ENCODE measurements at places on chromosomes 1 and 21.

DNA sequence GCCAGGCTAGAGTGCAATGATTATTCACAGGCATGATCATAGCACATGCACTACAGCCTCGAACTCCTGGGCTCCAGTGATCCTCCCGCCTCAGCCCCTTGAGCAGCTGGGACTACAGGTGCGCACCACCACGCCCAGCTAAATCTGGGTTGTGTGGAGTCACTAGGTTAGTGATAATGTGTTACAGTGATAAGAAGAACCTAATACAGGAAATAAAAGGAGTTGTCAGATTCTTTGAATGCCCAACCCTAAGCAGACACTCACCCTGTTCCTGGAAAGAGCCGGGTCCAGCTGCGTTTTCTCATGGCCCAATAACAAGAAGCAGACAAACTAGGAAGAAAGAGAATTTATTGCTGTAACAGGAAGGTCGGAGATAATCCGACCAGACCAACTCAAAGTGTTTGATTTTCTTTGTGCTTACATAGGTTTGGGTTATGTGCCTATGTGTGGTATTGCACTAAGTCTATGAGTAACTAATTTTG is 8.8 kb downstream of the IFNGR2 start:
- no peak for DNase-seq

DNA sequence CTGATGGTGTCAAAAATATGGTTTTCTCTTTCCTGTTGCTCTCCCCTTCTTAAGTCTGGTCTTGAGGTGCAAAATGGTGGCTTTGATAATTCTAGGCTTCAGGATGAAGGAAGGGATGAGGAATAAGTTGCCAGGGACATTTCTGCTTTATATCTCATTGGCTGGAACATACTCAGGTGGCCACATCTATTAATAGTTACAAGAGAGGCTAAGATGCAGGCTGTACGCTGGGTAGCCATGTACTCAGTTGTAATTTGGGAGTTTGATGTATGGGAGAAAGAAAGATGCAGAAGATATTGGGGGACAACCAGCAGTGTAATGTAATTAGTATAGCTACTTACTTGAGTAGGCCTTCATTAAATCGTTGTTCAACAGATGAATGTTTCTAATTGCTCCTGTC is 25.2 kb downstream of the PRKAA2 start:
- no peak for DNase-seq

GRCh38 chr1:67704351-67704750 is 19.4 kb downstream of the GADD45A start:
- DNase-seq = no peak

DNA sequence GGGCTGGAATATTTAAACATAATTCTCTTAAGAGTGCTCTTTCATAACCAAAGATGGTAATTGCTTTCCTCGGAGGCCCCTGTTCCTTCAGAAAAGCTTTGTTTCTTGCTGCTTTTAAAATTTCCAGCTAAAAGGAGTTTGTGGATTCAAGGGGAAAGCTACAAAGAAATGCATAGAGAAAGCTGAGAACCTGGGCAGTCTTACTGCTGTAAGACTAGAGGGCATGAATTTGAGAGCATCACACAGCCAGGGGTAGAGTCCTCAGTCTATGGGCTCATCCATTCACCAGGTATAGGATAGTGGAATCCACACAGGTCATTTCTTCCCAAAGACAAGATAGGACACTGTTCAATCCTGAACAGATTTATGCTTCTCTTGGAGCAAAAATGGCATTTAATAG is 186.3 kb upstream of the PLD5 start:
- DNase-seq = no peak

GRCh38 chr1:54253480-54253879 is 53.5 kb downstream of the MRPL37 start:
- DNase-seq = no peak
